ENCODE measurements at places on chromosomes 5 and 9.

DNA sequence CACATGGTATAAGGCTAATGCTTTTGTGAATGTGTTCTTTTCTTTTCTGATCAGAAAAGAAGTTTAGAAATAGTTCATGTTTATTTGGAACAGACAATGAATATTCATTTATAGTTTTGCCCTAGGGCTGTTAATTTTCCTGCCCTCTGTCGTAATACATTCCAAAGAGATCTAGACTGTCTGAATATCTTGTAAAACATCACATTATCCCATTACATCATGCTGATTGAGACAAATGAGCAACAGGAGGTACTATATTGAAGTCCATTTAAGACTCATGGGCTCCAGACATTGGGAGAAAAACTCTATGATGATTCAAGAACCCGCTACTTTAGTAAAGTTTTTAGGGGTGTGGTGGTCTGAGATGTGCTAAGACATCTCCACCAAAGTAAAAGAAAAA is 121.2 kb upstream of the MAP1B start:
- DNase-seq, result no peak

DNA sequence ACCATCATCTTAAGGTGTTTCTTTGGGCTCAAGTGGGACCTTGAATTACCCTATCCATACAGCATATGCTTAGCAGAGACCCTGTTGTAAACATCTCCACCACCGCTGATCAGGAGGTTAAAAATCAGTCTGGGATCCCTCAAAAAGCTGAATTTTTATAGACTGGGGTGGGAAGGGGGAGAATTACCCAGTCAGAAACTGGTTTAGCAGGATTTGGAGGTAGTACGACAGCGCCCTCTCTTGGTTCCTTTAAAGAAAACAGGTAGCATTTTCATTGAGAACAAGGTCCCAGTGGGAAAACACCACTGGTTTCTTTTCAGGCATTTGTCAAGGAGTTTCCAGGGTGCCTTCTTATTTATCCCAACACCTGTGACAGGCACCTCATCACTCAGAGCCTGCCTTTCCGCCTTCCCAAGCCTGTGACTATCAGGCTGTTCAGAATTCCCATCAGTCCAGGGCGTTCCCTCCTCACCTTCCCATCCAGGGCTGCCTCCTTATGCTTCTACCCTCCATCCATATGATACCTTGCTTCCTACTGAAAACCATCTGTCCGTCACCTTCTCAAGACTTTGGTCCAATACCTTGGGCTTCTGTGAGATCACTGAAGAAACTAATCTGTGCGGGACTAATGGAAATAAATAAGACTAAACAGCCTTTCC is 203.8 kb upstream of the RAI14 start:
- DNase-seq, result no peak

GRCh38 chr5:170275376-170275994 is 22.1 kb downstream of the LCP2 start:
- DNase-seq, result peak; percentile 82

DNA sequence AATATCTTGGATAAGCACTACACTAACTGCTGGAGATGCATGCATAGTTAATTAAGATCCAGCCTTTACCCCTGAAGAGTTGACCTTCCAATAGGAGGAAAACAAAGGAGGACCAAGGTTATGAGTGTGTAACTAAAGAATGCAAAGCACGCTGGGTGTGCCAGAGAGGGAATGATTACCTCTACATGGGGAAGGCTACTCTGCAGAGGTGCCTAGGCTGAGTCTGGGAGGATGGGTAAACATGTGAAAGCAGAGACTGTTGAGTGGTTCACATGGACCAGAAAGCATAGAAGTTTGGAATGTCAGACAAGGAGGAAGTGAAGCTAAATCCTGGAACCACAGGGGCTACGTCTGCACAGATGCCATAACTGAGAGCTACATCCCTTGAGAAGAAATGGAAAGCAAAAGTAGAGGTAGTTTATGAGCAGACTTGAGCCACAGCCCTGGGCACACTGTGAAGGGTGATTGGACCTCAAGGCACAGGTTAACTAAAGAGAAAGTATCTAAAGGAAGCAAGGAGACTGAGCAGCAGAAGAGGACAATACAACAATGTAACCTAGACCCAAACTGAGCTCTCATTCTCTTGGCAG is 176.2 kb downstream of the DENND1A start:
- DNase-seq, result no peak

- DNase-seq, result no peak
Measured at GRCh38 chr9:35909687-35910612, 660 bp downstream of the SPAAR start.

- DNase-seq, result no peak
Measured at GRCh38 chr9:36046923-36047322, 10.2 kb downstream of the RECK start.

DNA sequence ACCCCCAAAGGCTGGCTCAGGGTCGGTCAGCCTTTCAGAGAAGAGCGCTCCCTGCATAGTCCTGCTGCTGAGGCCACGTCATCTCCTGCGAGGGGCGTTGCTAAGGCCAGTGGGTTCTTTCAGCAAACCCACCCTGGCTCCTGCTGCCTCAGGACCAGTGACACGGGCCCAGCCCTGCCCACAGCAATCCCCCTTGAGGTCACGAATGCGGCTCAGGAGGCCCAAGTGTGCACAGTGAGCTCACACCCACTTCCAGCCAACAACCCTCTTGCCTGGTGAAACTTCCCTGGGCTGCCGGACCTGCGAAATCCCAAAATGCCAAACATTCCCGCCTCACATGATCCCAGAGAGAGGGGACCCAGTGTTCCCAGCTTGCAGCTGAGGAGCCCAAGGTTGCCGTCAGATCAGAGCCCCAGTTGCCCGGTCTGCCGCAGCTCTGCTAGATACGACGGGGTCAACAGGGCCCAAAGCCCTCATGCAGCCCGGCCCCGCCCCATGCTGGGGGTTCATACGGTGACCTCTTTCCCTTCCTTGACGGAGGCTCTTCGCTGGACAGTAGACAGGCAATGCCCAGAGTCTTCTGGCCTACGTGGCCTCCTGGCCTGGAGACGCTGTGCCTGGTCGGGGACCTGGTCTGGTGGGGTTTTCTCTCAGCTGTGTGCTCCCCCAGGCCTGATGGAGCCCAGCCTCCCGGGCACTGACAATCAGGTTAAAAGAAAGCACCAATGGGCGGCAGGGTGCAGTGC is 116.4 kb upstream of the COL5A1 start:
- peak; percentile 3 for DNase-seq

DNA sequence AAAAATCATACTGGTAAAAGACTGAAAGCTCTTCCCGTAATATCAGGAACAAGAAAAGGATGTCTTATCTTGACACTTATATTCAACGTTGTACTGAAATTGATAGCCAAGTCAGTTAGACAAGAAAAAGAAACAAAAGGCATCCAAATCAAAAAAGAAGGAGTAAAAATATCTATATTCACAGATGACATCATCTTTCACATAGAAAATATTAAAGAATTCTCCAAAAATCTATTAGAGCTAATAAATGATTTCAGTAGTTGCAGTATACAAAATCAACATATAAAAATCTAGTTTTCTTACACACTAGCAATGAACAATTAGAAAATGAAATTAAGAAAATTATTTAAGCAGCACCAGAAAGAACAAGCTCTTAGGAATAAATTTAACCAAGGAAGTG is 24.3 kb downstream of the SPDL1 start:
- DNase-seq, result no peak

DNA sequence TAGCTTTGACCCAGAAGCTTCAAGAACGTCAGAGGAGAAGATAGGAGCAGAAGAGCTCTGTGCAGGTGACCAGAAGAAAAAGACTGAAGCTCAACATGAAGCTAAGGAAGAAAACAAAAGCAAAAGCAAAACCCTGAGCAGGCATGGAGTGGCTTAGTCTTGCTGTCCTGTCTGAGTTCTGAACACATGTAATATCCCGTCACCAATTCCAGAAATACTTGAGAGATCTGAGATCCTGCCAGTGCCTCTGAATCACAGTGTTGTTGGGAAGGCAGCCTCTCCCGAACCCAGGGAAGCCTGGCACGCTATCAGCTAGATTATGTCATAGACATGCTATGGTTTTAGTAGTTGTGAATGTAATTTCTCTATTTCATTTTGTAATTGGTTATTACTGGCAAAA is 235.7 kb downstream of the ICE1 start:
- no peak for DNase-seq

DNA sequence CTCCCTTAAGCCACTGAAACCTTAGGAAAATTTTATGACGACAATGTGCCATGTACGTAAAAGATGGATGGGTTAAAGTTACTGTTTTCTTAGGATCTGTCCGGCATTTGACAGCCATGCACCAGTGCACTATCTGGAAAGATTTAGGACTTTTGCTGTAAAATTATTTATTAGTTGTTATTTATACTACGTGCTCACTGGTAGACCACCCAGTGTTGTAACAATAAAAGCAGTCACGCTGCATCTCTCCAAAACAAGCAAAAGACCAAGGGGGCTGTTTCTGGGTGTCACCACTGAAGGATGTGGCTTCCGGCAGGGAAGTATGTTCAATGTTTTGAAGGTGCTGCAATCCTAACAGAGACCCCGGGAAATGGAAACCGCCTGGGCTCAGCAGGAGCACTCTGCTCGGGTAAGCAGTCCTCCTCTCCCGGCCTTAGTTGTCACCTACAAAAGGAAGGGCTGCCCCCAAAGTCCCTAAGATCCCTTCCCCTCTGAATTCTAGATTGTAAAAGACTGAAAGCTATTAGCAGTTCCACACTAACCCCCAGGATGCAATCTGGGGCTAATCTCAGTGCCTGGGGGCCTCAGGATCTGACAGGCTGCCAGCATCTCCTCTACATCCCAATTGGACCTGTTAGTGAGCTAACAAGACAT is 38.6 kb downstream of the SAXO1 start:
- no peak for DNase-seq

DNA sequence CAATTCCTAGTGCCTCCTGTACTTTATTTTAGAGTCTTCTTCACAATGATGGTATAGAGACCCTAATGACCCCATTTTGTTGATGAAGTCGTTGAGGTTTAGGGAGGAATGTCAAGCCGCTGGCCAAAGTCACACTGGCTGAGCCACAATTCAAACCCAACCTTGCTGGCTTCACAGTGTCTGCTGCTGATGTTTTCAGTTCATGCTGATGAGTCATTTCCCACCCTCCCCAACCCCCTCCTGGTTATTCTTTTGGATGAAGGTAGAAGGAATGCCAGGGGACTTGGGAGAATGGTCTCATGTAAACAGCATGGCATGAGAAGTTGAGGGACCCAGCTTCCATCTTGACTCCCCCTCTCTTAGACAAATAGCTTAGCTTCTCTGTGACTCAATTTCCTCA is 68.6 kb downstream of the TMEM252 start:
- DNase-seq, result no peak

GRCh38 chr9:71487061-71487460 is 281.3 kb downstream of the CEMIP2 start:
- DNase-seq, result no peak

DNA sequence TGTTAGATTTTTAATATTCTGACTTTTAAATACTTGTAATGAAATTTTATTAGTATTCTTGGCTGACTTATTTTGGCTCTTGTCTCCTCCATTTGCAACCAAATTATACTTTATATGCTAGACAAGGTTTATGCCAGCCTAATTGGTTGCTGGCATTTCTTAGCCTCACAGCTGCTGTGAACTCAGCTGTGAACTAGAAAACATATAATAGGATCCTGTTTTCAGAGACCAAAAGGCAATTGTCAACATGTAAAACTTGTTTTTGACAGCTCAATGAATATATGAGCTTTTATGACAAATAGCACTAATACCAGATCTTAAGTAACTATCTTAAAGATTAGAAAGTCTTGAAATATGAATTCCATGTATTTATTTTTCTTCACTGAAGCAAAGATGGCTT is 25.9 kb downstream of the KIF2A start:
- DNase-seq, result no peak

DNA sequence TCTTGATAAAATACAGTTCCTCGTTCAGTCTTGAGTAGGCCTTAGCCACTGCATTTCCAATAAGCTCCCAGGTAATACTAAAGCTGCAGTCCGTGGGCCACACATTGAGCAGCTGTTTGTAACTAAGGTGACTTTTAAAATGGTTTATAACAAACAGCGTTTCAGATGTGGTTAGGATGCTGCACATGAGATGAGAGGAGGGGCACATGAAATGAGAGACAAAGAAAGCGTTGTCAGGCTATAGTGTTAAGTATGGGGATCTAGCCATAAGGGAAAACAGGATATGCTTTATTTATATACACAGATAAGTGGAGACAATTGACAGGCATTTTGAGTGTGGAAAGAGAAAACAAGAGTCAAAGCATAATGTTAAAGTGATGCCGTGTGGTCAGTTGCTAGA is 89.9 kb downstream of the PAM start:
- no peak for DNase-seq

DNA sequence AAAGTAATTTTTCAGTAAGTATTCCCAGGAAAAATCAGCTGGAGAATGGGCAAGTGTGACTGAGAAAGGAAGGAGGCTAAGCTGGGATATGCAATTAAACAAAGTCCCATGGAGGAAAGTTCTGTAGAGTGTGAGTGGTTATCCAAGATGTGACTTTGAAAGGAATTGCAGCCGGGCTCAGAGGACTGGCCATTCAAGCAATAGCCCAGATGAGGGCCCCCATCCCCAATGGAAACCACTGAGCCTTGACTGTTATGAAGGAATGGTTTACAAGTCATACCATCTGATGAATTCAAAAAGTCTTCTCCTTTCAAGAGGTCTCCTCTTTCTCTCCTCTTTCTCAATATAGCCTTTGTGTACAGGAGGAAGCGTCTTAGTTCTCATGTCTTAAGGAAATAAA is 6.5 kb downstream of the LVRN start:
- DNase-seq, result no peak

GRCh38 chr5:169126481-169127021 is 174.4 kb downstream of the SLIT3 start:
- DNase-seq, result no peak

GRCh38 chr5:28473531-28474107 is 1435.2 kb upstream of the CDH9 start:
- DNase-seq, result no peak

DNA sequence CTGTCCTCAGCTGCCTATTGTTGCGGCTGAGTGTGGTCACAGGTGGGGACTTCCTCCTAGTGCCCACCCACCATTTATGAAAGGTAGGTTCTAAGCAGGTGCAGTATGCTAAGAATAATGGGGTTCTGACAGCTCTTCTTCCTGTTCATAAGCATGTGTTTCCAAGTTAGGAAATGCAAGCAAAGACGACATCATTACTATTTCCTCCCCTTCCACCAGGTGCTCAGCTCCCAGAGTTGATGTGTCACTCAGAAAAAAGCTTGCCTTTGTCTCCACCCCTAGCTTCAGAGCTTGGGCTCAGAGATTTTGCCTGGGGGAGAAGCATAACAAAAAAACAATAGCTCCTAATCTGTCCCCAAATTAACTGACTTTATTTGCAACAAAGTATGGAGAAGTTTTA is 1076.7 kb downstream of the NR2F1-AS1 start:
- DNase-seq, result no peak

DNA sequence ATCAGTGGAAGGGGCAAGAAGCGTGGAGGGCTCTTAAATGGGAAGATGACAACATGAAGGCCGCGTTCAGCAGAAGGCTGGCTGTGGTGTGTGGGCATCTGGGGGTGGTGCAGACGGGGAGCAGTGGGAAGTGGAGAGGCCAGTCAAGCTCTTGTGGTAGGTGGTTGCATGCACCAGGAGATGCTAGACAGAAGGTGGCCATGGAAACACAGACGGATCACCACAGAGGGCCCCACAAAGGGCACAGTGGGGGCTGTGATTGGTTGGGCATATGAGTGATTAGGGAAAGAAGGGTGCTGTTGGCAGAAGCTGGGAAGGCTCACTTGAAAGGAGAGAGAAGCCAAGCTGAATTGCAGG is 14.7 kb downstream of the MTMR12 start:
- no peak for DNase-seq

Measured in CD4-positive, alpha-beta T cell treated with Interleukin-4 for 1 hour (primary cell).